Erythroblast (primary cell): ENCODE measurements at places on chromosomes 12 and 14.
A peak's percentile ranks its signal among the peaks of the same experiment; 100 is the strongest.

DNA sequence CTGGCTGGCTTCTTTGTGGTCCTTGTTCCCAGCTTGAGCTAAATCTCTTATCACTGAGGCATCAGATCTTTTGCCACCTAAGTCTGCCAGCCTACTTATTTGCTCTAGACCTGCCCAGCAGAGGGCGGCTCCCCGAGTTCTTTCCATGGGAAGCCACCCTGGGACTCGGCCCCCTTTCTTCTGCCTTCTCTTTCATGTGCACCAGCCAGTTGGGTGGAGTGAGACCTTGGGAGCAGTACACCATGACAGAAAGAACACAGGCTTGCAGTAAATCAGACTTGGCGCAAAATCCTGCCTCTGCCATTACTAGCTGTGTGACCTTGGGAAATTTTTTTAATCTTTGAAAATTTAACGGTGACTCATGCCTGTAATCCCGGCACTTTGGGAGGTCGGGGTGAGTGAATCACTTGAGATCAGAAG lies 7.4 kb downstream of the SMAGP start:
- DNase-seq = no peak

DNA sequence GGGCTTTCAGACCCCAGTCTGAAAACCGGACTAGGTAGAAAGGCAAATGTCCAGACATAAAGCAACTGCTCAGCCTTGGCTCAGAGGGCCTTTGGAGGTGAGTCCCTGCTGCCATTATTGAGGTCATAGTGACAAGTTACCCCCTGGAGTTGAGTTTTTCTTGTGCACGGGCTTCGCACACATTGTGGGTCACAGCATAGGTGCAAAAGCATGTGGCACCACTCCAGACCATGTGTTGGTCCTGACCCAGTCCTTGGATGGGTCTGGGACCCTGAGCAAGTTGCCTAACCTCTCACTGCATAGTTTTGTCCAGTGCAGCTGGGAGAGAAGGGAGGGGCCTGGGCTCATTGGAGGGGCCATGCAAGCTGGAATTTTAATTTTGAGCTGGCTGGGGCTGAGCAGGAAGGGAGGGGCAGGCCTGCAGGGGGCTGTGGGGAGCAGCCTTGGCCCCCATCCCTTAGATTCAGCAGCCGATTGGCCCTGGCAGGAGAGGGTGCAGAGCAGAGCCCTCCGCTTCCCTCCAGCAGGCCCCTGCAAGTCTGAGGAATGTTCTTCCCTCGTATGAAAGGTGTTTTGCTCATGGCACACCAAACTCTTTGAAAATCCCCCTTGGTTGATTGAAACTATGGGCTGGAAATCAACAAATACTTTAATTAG lies 4.2 kb upstream of the KRT5 start:
- no peak for DNase-seq

- no peak for DNase-seq
Observed at GRCh38 chr14:64646103-64646502, 58.1 kb upstream of the PLEKHG3 start.

GRCh38 chr12:94615260-94616181 lies 34.8 kb downstream of the TMCC3 start:
- DNase-seq = peak; percentile 66
